ENCODE measurements at places on chromosomes 16 and 17.

DNA sequence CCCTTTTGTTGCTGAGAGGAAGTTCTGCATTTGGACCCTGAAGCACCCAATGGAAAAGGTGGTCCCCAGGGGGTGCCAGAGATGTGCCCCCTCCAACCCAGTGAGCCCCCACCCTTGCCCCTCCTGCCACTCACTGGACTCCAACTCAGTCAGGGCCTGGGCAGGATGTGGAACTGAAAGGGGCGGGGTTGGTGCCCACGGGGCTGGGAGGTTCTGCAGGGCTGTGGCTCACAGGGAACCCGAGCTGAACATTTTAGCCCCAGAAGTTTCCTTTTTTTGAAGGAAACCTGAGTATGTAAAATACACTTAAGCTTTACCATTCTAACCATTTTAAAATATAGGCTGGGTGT lies 15.8 kb upstream of the OGFOD3 start:
- no peak for DNase-seq

DNA sequence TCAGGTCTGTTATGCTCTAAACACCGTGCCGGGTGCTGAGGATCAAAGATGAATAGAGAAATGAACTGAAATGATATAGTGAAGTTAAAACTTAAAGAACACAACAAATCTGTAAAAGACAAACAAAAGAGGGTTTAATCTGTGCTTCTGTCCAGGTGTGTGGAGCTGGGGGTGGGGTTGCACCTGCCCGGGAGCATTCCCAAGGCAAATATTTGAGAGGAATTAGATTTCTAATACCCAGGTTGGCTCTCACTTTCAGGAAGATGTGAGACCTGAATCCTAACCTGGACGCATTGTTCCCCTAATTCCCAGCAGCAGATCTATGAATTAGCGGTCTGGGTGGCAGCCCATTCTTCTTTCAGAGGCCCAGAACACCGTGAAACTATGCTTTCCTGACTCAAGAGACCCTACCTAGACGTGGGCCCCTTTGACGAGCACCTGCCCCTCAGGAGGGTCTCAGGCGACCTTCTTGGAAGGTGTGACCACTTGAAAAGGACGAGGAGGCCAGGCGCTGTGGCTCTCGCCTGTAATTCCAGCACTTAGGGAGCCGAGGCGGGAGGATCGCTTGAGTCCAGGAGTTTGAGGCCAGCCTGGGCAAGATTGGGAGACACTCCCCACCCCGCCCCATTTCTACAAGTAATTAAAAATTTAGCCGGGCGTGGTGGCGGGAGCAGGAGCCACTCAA lies 677 bp upstream of the RANGRF start:
- DNase-seq = no peak

DNA sequence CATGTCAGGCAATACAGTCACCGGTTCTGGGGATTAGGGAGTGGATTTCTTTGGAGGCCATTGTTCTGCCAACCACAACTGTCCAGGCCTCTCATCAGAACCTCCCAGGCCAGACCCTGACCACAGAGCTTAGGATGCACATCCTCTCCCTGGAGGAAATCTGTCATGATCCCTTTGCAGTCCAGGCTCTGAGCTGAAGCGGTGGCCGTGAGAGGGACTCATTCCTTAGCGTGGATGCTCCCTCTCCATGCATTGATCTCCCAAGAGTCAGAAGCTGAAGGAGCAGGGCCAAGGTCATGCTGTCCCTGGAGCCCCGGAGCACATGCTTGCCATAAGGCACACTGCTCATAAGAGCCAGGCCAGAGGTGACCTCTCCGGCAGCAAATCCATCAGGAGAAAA lies 181.4 kb downstream of the COPRS start:
- DNase-seq = no peak

GRCh38 chr16:28168991-28169554 lies 42.7 kb downstream of the XPO6 start:
- no peak for DNase-seq

DNA sequence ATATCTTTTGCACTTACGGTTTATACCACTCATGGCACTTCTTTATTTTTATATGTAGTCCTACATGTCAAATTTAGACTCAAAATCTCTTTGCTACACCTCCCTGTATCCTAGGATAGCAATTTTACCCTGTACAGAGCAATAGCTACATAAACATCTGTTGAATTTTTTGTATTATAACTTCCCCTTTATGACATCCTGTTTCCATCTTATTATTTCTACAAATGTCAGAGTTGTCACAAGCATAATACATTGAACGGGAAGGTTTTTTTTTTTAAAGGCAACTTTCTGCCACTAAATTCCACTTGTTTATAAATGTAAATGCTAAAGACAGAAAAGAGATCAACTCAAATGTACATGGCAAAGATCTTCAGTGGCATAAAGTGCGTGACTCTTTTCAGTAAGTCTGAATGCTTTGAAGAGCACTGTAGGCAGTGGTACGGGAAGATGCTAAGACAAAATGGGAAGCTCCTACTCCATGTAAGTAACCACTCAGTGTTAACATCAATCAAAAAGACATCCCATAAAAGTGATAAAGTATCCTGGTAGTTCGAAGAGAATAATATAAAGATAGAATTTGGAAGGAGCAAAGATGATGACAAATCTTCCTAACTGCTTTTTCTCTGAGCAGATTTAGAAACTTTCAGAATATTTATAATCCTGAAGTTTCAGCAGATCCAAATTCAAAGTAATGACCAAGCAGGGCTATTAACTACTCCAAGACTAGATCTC lies 26.8 kb downstream of the GNA13 start:
- DNase-seq = no peak

DNA sequence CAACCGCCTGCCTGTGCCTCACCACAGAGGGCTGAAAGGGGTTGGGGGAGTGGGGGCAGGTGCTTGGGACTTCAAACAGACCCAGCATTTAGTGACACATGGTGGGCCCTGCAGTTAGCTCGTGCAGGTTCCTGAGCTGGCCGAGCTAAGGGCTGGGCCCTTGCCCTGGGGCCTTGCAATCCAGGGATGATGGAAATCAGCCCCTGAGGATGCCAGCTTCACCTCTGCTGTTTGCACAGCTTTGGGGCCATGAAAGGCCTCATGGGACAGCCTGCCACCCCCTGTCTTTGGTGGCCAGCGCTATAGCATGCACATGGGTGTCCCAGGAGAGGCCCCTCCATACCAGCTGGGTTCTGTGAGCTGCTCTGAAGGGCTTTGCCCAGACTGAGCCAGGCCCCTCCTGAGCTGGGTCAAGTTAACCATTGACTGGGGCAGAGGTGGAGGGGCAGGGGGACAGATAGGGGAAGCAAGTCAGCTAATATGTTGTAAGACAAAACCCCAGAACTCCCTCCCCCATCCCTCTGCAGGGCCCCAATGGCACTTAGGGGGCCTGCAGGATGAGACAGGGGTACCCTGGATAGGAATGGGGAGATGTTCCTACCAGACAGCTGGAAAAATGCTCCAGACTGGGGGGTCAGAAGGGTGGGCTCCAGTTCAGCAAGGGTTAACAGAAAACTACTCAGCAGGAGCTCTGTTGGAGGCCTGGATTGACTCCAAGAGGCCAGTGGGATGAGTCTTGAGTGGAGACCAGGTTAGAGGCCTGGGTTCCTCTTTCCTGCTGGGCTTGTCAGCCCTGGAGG lies 692 bp downstream of the PRR15L start:
- no peak for DNase-seq

DNA sequence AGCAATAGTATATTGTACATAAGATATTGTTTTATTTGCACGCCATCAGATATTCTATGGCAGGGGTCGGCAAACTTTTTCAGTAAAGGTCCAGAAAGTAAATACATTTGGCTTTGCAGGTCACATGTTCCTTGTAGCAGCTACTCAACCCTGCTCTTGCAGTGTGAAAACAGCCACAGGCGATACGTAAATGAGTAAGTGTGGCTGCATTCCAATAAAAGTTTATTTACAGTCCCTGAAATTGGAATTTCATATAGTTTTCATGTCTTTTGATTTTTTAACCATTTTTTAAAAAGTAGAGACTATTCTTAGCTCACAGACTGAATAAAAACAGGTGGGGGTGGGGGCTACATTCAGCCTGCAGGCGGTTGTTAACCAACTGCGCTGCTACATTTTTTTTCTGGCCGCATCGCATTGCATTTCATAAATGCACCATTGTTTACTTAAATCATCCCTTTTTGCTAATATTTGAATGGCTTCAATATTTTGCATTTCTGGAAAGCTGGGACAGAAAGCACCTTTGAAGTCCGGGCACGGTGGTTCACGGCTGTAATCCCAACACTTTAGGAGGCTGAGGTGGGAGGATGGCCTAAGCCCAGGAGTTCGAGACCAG lies 50.5 kb upstream of the HAPSTR1 start:
- DNase-seq = no peak

GRCh38 chr17:34913001-34913400 lies 48.3 kb downstream of the CCT6B start:
- DNase-seq = no peak

DNA sequence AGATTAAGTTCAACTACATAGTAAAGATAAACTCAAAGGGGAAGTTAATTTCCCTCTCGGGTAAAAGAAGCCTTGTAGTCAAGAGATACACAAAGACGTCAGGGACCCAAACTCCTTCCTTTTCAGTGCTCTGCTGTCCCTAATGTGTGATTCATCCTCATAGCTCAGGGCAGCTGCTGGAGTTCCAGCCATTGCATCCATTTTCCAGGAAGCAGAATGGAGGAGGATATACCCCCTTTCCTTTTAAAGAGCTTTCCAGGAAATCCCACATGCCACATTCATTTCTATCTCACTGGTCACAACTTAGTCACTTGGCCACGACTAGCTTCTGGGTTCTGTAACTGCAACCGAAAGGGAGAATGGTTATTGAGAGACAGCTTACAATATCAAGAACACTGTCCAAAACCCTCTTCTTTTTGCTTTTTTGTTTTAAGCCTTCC lies 95.3 kb downstream of the SOCS1 start:
- no peak for DNase-seq

- DNase-seq = peak; percentile 31
These were observed 27.7 kb downstream of the TBC1D3B start for GRCh38 chr17:36148559-36149295.

DNA sequence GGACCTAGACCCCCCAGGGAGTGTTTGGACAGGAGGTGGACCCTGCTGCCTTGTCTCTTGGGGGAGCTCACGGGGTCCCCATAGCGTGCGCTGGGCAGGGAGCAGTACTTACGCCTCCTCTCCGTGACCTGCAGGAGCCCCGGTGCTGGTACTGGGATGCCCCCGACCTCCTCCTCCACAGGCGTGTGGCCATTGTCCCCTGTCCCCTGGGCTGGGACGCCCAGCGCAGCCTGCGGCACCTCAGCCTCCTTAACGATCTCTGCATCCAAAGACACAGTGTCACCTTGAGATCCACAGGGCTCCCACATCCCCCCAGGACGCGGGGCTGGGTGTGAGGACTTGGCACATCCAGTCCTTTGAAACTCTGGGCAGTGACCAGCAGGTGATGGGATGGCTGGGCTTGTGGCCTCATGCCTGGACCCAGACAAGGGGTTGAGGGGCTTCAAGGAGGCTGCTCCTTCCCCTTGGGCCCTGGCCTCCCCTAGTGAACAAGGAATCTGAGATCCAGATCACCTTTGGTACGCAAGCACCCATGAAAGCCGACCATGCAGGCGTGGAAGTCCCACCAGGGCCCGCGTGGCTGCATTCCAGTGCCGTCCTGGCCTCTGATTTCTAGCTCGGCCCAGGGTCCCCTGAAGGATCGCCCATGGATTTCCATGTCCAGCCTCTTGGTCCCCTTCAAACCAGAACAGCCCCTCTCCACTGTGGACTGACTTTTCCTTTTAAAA lies 9.9 kb downstream of the DBNDD1 start:
- DNase-seq = no peak

DNA sequence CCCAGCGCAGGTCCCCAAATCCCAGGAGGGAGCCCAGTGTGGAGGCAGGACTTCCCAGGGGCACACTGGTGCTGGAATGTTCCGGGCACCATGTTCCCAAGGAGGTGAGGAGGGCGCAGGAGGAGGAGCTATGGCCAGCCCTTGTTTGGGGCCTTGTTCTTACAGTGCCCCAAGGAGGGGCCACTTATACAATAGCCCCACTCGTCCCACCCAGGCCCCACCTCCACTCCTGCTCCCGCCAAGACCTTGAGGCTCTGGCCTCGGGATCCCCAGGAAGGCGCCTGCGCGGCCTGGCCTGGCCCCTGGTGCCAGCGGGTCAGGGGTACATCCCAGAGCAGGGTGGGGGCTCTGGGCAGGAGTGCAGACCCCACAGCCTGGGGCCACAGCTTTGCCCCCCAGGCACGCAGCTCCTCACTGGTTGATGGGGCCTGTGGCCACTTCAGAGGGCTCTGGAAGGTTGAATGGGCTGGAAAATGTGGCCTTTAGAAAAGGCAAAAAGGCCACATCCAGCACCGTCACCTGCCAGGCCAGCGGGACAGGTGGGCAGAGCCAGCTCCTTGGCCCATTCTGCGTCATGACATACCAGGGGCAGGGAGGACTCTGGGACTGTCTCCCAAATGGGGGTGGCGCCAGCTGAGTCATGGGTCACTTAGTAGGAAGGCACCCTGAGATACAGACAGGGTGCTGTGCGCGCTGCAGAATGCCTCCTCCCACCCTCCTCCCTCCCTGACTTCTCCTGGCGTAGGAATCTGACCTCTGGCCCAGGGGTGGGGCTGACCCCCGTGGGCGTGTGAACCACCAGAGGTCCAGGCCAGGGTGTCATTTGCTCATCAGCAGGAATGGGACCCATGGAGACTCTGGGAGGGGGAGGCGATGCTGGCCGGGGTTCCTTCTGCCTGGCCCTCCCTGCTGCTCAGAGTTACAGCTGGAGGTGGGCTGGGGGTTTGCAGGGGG lies 32.3 kb upstream of the PVALEF start:
- no peak for DNase-seq

GRCh38 chr17:72128039-72128438 lies 7.2 kb downstream of the SOX9 start:
- DNase-seq = no peak

DNA sequence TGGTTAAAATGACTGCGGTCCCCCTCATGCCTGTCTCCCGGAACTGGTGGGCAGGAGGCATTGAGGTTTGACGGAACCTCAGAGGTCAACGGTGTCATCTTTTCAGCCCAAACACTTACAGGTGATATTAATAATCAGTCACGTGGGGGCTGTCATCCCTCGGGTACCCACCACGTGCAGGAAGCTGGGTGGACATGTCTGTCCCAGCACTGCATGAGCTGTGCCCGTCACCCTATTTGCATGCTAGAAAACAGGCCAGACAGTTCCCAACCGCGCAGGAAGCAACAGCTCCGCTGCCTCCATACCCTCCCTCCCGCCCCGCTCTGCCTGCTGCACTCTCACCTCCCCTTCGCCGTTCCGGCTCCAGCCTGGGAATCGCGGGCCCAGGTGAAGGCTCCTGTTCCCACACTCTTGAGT lies 1.4 kb downstream of the SYNGR3 start:
- DNase-seq = no peak

DNA sequence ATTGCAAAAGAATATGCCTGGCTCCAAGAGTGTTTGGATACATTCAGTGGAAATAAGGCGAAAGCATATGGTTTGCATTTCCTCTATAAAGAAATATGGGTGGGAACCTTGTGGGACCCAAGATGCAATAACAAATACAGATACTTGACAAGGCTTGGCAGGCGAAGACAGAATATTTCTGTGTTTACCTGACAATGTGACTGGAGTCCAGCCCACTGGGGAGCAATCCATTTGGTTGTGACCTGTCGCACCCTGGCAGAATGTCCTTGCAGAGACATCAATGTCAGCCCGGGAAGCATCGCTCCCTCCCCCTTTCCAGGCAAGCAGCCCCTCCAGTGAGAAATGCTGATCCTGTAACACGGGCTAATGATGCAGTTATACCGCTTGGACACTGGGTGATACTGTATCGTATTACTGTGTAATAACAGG lies 296.6 kb downstream of the MAF start:
- no peak for DNase-seq

Data from stimulated activated CD8-positive, alpha-beta memory T cell treated with anti-CD3 and anti-CD28 coated beads, Interleukin-2, amount 100 ng/mL, for 1 hour (primary cell).